Pulmonary artery endothelial cell (primary cell): ENCODE measurements at places on chromosomes 2 and 18. TPM values are rescaled to one million over a fixed set of nuclear protein-coding genes. Genes with fewer than 3 reads are reported as not detected.

DNA sequence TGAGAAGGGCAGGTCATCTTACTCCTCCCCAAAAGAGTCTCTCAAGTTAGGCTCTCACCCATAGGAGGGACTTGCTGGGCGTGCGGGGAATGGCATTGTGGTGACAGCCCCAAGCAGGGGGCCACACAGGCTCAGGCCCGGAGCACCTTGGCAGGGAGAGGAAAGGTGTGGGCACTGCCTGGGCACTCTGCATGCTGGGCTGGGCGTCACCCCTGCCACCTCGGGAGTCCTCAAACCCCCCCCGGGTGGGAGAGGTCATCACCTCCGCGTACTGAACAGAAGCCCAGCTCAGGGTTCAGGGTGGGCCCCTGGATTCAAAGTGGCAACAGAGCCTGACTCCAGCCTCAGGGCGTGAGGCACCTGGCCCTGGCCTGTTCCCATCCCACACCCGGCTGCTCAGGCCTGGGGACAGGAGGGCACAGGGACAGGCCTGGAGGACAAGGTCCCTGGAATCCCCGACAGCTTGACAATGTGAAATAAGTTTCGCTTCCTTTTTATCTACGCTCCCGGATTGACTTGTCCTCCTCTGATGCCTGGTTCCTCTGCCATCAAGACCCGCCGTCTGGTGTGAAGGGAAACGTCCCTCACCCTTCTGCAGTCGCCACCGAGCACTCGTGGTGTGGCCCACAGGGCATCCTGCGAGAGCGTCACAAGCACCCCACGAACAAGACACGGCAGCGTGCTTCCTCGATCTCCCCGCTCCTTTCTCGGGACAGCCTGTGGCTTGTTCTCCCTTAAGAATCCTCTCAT is 97.8 kb downstream of the HDAC4 start:
- no peak for DNase-seq

The CDH7 gene
- total RNA-seq = not detected in 2 replicates

- no peak for DNase-seq
Observed at GRCh38 chr18:70258243-70258642, 30.6 kb upstream of the SOCS6 start.

The LHCGR gene
- not detected in 2 replicates for total RNA-seq

The IL1RN gene
- not detected in 2 replicates for total RNA-seq
